ENCODE measurements at places on chromosomes 1 and 21.

DNA sequence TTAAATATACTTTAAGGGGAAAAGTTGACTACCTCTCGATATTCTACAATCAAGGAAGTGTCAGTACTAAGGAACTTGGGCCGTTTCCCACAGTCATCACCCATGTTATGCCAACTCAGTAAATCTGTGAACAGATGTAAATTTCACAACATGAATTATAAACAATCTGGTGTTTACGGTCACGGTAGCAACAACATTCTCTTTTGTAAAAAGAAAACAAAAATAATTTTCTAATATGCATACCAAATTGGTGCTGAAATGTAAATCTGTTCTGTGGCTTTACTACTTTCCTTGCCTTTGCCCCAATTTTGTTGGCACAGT, 1.2 kb downstream of the SH3GLB1 start:
- no peak for DNase-seq

GRCh38 chr21:35491920-35492678, 443.0 kb upstream of the RUNX1 start:
- DNase-seq, result no peak

- DNase-seq, result no peak
Observed at GRCh38 chr1:194658090-194658439, 1471.7 kb upstream of the B3GALT2 start.

- DNase-seq, result no peak
Observed at GRCh38 chr1:32806290-32806689, 10.9 kb downstream of the YARS1 start.

- DNase-seq, result no peak
Observed at GRCh38 chr1:226444901-226445300, 37.0 kb upstream of the PARP1 start.

GRCh38 chr1:67791686-67792085, 41.6 kb downstream of the GNG12 start:
- no peak for DNase-seq

- no peak for DNase-seq
Observed at GRCh38 chr21:28439251-28439650, 553.4 kb downstream of the LTN1 start.

GRCh38 chr1:55724551-55725325, 509.6 kb upstream of the USP24 start:
- DNase-seq, result no peak

GRCh38 chr21:42657676-42658319, 4.4 kb downstream of the PDE9A start:
- DNase-seq, result no peak
